ENCODE measurements at places on chromosomes 1 and 21.

DNA sequence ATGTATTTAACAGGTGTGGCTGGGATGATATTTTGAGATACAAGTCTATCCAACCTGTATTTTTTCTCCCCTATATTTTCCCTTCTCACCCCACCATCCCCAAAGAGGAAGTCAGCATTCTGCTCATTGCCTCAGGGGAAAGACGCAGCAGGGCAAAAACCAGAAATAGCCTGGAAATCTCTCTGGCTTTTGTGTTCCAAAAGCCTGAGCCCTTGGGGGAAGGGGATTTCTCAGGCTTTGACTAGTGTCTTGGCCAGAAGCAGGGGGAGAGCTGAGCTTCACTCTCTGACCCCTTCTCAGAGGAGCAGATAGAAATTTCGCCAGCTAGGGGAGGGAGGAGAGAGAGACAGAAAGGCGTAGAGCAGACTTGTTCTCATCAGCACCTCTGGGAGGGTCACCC lies 244.7 kb downstream of the RRAGC start:
- no peak for DNase-seq

DNA sequence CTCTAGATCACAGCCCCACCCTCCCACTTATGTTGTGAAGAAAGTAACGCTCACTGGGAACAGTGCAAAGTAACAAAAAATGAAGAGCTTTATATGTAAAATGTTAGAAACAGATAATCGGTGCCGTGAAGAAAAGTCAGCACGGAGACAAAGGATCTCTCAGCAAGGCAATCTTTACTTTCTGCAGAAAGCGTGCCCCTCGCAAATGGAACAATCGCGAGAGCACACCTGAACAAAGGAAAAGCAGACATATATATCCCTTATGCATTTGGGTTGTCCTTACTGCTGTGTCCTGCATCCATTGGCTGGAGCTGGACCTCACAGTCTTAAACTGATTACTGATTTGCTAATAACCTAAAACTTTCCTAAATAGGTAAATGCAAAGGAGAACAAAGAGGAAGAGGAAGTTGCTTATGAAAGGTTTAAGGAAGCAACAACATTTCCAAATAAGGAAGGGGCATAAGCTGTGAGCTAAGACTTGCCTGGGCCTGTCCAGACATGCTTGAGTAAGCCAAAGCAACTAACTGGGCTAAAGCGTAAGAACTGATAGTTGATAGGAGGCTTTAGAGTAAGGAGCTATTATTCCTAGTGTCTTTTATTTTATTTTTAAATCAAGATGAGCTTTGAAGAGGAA lies 89.7 kb downstream of the GTF2B start:
- DNase-seq, result no peak

GRCh38 chr1:211610779-211611556 lies 32.0 kb upstream of the SLC30A1 start:
- no peak for DNase-seq

GRCh38 chr21:32611471-32611997 lies 643 bp downstream of the CFAP298 start:
- DNase-seq, result no peak

- DNase-seq, result no peak
These were observed 545.4 kb downstream of the ADGRL2 start for GRCh38 chr1:82346141-82346540.

GRCh38 chr1:30847358-30847972 lies 61.1 kb downstream of the SDC3 start:
- no peak for DNase-seq

DNA sequence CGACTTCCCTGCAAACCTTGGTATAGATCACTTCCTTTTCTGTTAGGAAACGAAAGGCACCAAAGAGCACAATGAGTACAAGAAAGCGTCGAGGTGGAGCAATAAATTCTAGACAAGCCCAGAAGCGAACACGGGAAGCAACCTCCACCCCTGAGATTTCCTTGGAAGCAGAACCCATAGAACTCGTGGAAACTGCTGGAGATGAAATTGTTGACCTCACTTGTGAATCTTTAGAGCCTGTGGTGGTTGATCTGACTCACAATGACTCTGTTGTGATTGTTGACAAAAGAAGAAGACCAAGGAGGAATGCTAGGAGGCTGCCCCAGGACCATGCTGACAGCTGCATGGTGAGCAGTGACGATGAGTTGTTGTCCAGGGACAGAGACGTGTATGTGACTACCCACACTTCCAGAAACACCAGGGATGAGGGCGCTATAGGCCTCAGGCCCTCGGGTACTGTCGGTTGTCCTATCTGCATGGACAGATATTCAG lies 18.5 kb downstream of the FAM89A start:
- DNase-seq, result no peak

GRCh38 chr1:165162671-165163241 lies 193.8 kb downstream of the LMX1A start:
- DNase-seq, result peak; percentile 76

DNA sequence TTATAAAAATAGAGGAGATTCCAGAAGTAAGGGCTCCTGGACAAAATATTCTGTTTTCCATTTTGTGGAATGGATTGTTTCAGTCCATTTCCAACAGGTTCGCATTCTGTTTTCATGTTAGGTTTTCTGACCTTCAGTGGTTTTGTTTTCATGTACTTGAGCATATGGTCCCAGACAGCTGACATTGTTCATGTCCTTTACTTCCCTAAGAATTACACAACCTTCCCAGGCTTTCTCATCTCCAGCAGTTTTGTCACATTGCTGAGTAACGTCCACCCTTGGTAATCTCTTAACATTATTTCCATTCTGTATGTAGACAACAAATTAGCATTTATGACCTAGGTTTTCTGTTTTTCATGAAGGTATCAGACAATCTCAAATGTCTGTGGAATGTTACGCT lies 21.0 kb upstream of the ERRFI1 start:
- no peak for DNase-seq

GRCh38 chr1:59499943-59500569 lies 203.2 kb downstream of the FGGY start:
- no peak for DNase-seq

GRCh38 chr1:44390277-44390676 lies 14.8 kb upstream of the RNF220 start:
- no peak for DNase-seq

DNA sequence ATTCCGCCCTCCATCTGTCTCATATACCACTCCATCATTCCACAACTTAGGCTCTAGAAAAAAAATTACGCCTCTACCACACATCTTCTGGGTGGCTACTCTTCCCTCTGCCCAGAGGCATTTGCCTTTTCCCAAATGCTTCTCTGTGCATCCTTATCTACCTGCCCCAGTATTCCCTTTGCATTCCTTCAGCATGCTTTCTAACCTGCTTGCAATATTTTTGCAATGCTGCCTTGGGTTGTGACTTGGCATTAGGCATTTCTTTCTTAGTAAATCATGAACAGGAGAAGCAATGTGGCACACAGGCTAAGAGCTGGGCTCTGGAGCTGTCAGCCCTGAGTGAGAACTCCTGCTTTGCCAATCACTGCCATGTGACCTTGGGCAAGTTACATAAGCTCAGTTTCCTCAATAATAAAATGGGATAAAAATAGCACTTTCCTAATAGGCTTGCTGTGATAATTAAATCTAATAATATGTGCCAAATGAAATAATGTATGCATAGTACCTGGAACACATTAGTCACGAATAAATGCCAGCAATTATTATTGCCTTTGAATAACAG lies 276.0 kb downstream of the ASTN1 start:
- no peak for DNase-seq

DNA sequence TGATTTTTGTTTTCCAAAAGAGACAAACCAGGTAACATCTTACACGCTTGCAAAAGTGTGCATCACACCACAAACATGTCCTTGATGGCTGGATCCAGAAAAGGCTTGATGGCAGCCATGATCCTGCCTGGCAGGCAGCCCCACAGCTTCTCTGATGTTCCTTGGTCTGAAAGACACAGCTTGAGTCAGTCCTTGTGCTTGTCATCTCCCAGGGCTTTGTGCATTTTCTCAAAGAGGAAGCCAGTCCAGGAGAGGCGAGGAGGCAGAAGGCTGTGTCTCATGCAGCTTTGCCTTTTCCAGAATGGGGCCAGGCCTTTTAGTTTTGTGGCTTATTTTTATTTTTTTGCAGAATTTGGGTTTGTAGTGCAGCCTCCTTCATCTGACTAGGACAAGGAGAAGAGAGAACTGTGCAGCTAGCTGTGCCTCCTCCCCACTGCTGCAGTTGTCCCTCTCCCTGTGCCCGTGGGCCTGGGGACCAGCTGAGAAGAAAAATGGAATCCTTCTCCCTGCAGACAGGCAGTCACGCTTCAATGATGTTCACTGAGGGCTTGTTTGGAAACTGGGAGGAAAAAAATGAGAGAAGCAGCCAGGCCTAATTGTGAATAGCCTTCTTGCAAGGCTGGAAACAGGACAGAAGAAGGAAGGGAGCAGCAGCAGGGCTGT lies 7.4 kb downstream of the FNDC5 start:
- no peak for DNase-seq

DNA sequence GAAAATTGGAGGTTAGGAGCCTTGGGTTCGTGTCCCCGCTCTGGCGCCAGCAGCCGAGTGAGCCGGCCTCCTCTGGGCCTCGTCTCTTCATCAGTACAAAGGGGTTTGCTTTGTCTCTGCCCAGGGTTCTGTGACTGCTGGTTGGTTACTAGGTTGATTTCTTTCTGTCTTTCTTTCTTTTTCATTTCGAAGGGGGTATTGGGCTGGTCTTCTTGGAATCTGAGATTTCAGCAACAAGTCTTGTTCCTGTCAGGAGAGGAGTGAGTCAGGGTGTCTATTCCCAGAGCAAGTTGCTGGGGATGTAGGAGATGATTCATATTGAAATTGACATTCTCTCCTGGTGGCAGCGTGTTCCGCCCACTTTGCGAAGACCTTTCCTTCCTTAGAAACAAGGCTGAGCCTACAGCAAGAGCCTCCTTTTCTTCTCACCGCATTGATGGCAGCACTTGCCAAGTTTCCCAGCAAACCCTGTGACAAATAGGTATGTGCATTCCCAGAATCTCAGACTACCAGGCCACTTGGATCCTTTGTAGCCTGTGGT lies 79.2 kb downstream of the MAN1C1 start:
- no peak for DNase-seq

DNA sequence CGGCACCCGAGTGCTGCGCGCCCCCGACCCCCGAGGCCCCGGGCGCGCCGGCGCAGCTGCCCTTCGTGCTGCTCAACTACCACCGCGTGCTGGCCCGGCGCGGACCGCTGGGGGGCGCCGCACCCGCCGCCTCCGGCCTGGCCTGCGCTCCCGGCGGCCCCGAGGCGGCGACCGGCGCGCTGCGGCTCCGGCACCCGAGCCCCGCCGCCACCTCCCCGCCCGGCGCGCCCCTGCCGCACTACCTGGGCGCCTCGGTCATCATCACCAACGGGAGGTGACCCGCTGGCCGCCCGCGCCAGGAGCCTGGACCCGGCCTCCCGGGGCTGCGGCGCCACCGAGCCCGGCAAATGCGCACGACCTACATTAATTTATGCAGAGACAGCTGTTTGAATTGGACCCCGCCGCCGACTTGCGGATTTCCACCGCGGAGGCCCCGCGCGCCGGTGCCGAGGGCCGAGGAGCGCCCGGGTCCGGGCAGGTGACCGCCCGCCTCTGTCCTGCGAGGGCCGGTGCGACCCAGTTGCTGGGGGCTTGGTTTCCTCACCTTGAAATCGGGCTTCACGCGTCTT lies 49.0 kb downstream of the SIM2 start:
- DNase-seq, result no peak

GRCh38 chr1:224435318-224435763 lies 744 bp upstream of the WDR26 start:
- no peak for DNase-seq

GRCh38 chr1:219276049-219276738 lies 102.5 kb downstream of the LYPLAL1 start:
- DNase-seq, result no peak

DNA sequence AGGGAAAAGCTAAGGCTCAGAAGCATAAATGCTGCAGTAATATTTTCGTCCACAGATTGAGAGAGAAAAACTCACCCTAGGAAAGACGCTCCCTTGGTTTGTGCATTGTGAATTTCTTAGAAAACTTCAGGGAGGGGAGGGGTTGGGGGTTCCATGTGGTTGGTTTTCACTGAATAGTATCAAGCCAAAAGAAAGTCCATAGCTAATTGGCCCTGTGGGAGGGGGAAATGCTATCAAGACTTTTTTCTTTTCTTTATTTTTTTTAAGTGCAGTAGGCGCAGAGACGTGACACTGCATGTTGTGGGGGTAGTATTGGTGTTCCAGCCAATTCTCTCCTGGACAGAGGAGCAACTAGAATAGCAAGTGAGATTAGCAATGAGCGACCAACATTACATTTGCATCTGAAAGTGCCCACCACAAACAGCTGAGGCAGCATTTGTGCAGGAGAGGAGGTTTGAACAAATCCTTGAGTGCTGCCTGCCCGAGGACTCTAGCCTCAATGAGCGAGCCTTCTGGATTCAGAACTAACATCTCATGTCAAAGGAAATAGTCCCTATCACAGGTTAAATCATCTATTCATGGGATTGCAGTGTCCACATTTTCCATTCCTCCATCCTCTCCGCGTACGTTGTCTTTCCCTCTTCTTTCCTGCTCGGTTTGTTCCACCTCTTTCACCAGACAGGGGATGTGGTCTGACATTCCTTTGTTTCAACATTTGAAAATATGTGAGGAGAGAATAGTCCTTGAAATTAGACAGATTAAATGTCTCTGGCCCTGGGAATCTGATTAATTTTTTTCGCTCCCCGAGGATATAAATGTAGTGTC lies 118.0 kb upstream of the MARK1 start:
- DNase-seq, result no peak

DNA sequence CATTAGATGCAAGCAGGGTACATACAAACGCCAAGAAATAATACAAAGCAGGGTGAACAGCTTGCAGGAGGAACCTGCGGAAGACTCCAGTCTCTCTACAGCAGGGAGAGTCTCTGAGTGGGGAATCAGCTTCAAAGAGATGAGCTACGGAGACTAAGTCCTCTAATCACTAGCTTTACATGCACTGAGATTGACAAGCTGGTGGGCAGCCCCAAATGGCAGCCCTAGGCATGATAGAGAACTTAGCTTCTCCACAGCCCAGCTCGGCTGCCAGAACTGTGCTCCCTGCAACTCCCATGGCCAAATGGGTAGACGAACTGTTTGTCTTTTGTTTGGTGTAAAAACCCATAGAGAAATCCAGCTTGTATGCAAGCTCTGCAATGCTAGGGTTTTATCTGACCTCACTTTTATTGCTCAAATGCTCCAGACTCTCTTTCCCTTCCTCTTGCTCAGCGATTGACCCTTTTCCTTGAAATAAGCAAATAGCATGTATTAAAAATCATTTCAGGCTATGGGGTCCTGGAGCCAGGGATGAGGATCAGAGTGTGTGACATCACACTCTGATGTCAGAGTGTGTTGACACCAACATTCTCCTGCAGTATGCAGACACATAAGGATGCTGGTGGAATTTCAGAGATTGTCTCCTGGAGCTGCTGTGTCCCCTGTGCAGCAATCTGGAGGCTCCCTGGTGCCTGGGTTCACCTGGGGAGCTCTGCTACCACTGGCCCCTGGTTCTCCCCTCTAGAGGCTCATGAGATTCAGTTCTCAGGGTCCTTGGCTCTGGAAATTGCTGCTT lies 238.5 kb downstream of the TTLL7 start:
- DNase-seq, result no peak

DNA sequence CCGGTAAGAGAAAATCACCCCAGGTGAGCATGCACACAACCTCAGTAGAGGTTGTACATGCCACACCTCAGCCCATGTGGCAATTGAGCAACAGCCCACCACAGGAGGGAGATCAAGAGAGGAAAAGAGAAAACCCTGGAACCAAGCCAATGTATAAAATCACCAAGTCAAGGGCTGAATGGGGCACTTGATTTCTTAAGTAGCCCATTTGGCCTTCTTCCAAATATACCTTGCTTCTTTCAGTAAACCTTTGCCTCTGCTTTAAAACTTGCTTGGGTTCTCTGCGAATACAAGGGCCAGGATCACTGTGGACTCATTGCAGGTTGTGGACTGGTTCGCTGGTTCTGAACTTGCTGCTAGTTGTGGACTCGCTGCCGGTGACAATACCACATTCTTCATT lies 1814.0 kb downstream of the PLA2G4A start:
- DNase-seq, result peak; percentile 22

Data from COR-L47 (cell line).